ENCODE measurements at places on chromosomes 16 and 17. TPM values are rescaled to one million over a fixed set of nuclear protein-coding genes. Genes with fewer than 3 reads are reported as not detected.

DNA sequence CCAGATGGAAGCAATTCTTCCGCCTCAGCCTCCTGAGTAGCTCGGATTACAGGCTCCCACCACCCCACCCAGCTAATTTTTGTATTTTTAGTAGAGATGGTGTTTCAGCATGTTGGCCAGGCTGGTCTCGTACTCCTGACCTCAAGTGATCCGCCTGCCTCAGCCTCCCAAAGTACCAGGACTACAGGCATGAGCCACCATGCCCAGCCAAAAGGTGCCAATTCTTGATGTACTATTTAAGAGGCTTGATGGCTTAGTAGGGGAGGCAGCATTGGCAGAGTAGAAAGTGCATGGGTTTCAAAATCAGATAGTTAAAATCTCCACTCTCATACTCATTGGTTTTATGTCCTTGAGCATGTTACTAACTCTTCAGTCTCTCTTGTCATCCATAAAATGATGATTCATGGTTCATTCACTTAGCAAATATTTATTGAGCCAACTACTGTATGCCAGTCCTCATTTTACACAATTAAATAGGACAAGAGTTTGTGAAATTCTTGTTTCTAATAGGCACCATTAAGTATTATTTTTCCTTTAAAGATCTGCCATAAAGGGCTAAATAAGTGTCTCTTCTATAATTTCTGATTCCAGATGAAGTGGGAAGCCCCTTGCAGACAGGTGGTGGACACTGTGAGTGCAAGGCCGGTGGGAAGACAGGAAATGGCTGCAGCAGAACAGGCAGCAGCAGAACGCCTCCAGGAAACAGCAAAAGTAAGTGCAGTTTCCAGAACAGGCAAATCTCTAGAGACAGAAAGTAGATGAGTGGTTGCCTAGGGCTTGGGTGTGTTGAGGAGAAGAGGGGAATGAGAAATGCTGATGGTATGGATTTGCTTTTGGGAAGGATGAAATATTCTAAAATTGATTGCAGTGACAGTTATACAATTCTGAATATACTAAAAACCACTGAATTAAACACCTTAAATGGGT, 8.2 kb upstream of the RPL27 start:
- H3K27ac ChIP-seq: no peak overlapping the region
- no peaks in the 10 kb centered on the region for H3K27me3 ChIP-seq

GRCh38 chr16:78619811-78620210, 520.4 kb downstream of the WWOX start:
- no peak overlapping the region for H3K4me3 ChIP-seq
- DNase-seq: no peak
- H3K27ac ChIP-seq: no peak overlapping the region
- H3K36me3 ChIP-seq: no peaks in the 10 kb centered on the region

DNA sequence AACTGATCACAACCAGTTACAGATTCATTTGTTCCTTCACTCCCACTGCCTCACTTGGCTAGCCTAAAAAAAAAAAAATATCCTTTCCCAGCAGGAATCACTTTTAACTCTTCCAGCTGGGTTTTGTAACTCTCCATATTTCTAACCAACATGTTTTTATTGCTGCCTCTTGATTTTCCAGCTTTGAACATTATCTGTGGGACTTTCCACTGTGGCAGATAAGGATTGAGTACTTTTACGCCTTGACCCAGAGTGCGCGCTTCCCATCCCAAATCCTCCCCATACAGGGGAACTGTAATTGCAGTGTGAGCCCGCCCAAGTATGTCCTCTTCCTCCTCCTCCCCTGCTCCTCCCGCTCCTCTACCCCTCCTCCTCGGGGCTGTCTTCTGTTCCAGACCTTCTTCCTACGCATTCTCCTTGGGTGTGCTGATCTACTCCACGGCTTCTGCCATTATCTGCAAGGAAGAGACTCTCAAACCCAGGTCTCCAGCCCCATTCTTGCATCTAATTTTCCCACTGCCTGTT, 43.4 kb downstream of the CYB5D2 start:
- H3K4me1 ChIP-seq: no peaks in the 10 kb centered on the region
- peaks cover 35% of the 10 kb centered on the region for H3K36me3 ChIP-seq
- no peaks in the 10 kb centered on the region for H3K27me3 ChIP-seq
- no peak overlapping the region for H3K4me3 ChIP-seq
- H3K27ac ChIP-seq: no peak overlapping the region

- H3K36me3 ChIP-seq: no peaks in the 10 kb centered on the region
- H3K27ac ChIP-seq: peak overlapping the region; percentile 96
Observed at GRCh38 chr17:1110862-1111598, 68.8 kb downstream of the ABR start.

- no peaks in the 10 kb centered on the region for H3K4me1 ChIP-seq
- H3K4me3 ChIP-seq: no peak overlapping the region
- H3K36me3 ChIP-seq: no peaks in the 10 kb centered on the region
Observed at GRCh38 chr17:58121925-58122324, 26.3 kb upstream of the OR4D1 start.

- H3K4me3 ChIP-seq: no peak overlapping the region
- peak; percentile 51 for DNase-seq
- no peaks in the 10 kb centered on the region for H3K27me3 ChIP-seq
Observed at GRCh38 chr16:65788434-65789140, 577.9 kb upstream of the CDH5 start.

GRCh38 chr16:11006656-11007055, 62.3 kb downstream of the CLEC16A start:
- H3K27me3 ChIP-seq: no peaks in the 10 kb centered on the region
- peaks cover 20% of the 10 kb centered on the region for H3K36me3 ChIP-seq
- H3K27ac ChIP-seq: no peak overlapping the region
- no peak for DNase-seq
- H3K4me3 ChIP-seq: no peak overlapping the region

DNA sequence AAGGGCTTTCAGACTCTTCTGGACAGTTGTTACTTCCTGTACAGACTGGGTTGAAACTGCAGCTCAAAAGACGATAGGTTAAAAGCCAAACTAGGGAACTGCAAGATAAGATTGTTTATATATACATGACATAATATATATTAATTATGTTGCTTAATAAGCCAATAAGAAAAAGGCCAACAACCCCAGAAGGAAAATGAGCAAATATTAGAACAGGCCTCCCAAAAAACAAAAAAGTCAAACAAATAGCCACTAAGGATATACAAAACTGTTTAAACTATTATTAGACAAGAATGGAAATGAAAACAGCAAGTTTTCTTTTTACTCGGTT, 495 bp upstream of the CMTR2 start:
- no peak for DNase-seq
- no peak overlapping the region for H3K27ac ChIP-seq
- H3K27me3 ChIP-seq: no peaks in the 10 kb centered on the region
- H3K4me3 ChIP-seq: no peak overlapping the region
- peaks cover 16% of the 10 kb centered on the region for H3K36me3 ChIP-seq
- no peaks in the 10 kb centered on the region for H3K4me1 ChIP-seq

DNA sequence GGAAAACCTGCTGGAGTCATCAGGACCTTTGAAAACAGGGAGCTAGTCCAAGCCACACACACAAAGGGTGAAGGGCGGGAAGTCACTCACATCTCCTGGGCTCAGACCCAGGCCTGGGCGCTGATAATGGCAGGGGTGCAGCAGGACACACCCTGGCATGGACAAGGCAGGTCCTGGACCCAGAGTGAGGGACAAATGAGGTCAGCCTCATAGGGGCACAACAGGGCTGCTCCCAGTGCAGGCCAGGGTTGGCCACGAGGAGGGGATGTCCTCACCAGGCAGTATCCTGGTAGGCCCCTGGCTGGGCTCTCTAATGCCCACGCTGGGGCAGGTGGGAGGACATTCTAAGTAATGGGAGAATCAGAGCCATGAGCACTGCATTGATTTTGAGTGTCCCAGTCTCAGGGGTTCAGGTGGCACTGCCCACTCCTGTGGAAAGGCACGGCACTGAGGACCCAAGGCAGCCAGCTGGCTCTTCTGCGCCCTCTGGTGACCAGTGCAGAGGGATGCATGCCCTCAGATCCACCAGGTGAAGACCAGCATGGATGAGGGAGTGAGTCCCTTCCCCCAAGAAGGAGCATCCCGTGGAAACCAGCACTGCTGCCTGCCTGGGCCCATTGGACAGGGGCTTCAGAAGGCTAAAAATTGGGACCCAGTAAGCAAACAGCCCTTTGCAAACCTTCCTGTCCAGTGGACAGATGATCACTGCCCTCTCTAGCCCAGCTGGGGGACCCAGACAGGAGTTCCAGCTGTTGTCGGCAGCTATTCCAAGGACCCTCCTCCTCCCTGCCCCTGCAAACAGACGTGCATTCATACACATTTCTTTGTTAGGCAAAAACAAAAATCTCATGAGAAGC, 23.4 kb upstream of the SREBF1 start:
- DNase-seq: peak; percentile 69
- no peaks in the 10 kb centered on the region for H3K36me3 ChIP-seq
- no peak overlapping the region for H3K27ac ChIP-seq
- H3K27me3 ChIP-seq: no peaks in the 10 kb centered on the region
- H3K4me1 ChIP-seq: no peaks in the 10 kb centered on the region

DNA sequence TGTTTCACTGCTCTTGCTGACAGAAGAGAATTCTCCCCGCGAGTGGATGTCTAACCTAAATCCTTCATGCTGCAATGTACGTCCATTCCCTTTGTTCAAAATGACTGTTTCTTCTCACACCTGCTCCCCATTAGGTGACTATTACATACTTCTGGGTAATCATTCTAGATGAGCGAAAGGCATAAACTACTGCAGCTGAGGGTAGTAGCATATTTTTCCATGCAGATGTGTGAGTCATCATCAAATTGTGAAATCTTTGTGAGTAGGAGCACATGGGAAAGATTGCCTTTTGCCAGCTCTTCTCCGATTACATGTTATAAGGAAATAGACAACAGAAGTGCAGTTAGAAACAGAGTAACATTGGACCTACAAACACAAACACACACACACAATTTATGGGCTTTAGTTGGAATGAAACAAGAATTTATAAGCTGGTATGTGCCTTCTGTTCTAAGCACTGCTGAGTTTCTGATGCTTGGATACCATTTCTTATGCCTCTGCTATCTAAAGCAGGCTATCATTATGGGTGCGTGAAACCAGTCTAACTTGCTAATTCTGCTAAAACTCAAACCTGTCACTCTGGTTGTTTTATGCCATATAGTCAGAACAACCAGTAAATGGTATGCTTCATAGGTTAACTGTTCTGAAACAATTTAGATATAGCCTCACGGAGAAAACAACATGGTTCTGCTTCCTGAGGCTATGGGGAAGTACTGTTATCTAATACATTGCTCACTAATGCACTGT, 346.9 kb upstream of the PSMD7 start:
- H3K27ac ChIP-seq: no peak overlapping the region
- H3K4me3 ChIP-seq: no peak overlapping the region
- DNase-seq: peak; percentile 94
- H3K27me3 ChIP-seq: no peaks in the 10 kb centered on the region

- no peaks in the 10 kb centered on the region for H3K27me3 ChIP-seq
- DNase-seq: no peak
- no peak overlapping the region for H3K27ac ChIP-seq
Observed at GRCh38 chr17:70405492-70406220, 236.3 kb downstream of the KCNJ2 start.

- no peak for DNase-seq
- H3K27ac ChIP-seq: no peak overlapping the region
- H3K4me3 ChIP-seq: no peak overlapping the region
- peaks cover 22% of the 10 kb centered on the region for H3K36me3 ChIP-seq
Observed at GRCh38 chr17:36999471-36999870, 50.7 kb downstream of the AATF start.

GRCh38 chr17:70879401-70879800, 710.1 kb downstream of the KCNJ2 start:
- no peaks in the 10 kb centered on the region for H3K36me3 ChIP-seq
- H3K4me3 ChIP-seq: no peak overlapping the region
- DNase-seq: peak; percentile 90
- H3K27me3 ChIP-seq: no peaks in the 10 kb centered on the region
- H3K27ac ChIP-seq: no peak overlapping the region
- peaks cover 37% of the 10 kb centered on the region for H3K4me1 ChIP-seq

- DNase-seq: peak; percentile 8
- no peaks in the 10 kb centered on the region for H3K27me3 ChIP-seq
Observed at GRCh38 chr17:79630126-79630525, 19.3 kb upstream of the RBFOX3 start.

GRCh38 chr16:66551348-66551759, 1.0 kb upstream of the CKLF start:
- H3K4me1 ChIP-seq: peaks cover 8% of the 10 kb centered on the region
- no peak overlapping the region for H3K27ac ChIP-seq
- H3K27me3 ChIP-seq: no peaks in the 10 kb centered on the region
- peak; percentile 54 for DNase-seq
- H3K4me3 ChIP-seq: no peak overlapping the region

GRCh38 chr17:81118308-81119221, 46.7 kb upstream of the PVALEF start:
- no peak for DNase-seq
- H3K27me3 ChIP-seq: peaks cover 3% of the 10 kb centered on the region
- H3K4me1 ChIP-seq: no peaks in the 10 kb centered on the region
- H3K27ac ChIP-seq: no peak overlapping the region
- H3K4me3 ChIP-seq: no peak overlapping the region

- H3K4me3 ChIP-seq: no peak overlapping the region
- H3K4me1 ChIP-seq: no peaks in the 10 kb centered on the region
- H3K27ac ChIP-seq: no peak overlapping the region
- DNase-seq: no peak
- H3K36me3 ChIP-seq: no peaks in the 10 kb centered on the region
Observed at GRCh38 chr16:25868106-25868505, 176.3 kb downstream of the HS3ST4 start.

DNA sequence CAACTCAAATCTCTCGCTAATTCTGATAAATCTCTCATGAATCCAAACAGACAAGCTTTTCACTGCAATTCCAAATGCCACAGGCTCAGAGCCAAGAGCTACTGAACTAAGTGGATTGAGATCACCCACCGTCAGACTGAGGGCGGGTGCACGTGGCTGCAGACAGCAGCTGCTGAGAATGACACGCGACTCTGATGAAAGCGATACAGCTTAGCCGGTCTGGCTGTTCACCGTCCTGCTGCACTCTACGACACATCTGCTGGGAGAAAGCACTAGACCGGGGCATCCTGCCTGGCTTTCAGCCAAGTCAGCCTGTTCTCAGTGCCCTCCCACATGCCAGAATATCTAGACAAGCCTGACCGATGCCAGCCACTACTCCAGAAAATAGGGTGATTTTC, 42.6 kb downstream of the KLHDC4 start:
- peak; percentile 64 for DNase-seq
- no peak overlapping the region for H3K4me3 ChIP-seq
- peaks cover 34% of the 10 kb centered on the region for H3K36me3 ChIP-seq
- H3K27ac ChIP-seq: no peak overlapping the region
- H3K4me1 ChIP-seq: peaks cover 5% of the 10 kb centered on the region

GRCh38 chr17:48850792-48851323, 20.0 kb downstream of the CALCOCO2 start:
- no peaks in the 10 kb centered on the region for H3K27me3 ChIP-seq
- H3K4me3 ChIP-seq: no peak overlapping the region
- no peak for DNase-seq
- peaks cover 28% of the 10 kb centered on the region for H3K36me3 ChIP-seq

- DNase-seq: peak; percentile 41
- no peak within 1 kb of the TSS for H3K27ac ChIP-seq
- H3K36me3 ChIP-seq: no peaks in the 10 kb centered on the region
- H3K27me3 ChIP-seq: peaks cover 12% of the 10 kb centered on the region
- H3K4me1 ChIP-seq: peaks cover 14% of the 10 kb centered on the region
Observed at GRCh38 chr16:1152651-1153259, at the start of gene CACNA1H. Gene CACNA1H, plus strand, starts transcription at chr16:1153106. Its CDS starts 632 bp downstream, at chr16:1153738.

The STXBP4 gene
- 44.1 TPM for total RNA-seq

The KRTAP1-5 gene
- not detected for total RNA-seq

The SDR42E2 gene
- total RNA-seq: 0.64 TPM

The TMEM88 gene
- 11.2 TPM for total RNA-seq

The CACNG4 gene
- 5.4 TPM for total RNA-seq

The PLCD3 gene
- total RNA-seq: 3.6 TPM

The SHISA6 gene
- total RNA-seq: 0.34 TPM

The HYDIN gene
- 43.3 TPM for total RNA-seq

The LRRC3C gene
- total RNA-seq: not detected

The MYCBPAP gene
- 6.4 TPM for total RNA-seq

The SAP30BP gene
- 82.9 TPM for total RNA-seq

The NLE1 gene
- total RNA-seq: 15.2 TPM

Measured in lung (tissue), 17 donors.